Endothelial cell (in vitro differentiated cells): ENCODE measurements at places on chromosomes 5 and 9. TPM values are rescaled to one million over a fixed set of nuclear protein-coding genes. Genes with fewer than 3 reads are reported as not detected.

DNA sequence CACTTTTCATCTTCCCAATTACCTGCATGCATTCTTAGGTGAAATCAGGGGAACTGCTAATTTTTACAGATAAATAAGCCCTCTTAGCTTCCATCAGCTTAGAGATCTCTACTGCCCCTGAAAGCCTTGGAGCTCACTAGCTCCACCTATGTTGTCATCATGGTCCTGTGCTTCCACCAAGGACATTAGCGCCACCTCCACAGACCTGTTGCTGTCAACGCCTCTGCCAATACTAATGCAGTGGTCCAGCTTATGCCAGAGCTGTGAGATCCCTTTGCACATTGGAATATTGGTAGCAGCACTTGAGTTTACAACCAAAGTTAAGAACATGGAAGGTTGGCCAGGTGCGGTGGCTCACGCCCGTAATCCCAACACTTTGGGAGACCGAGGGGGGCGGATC, 7.7 kb upstream of the SHISAL2B start:
- no peaks in the 10 kb centered on the region for H3K27me3 ChIP-seq
- no peak overlapping the region for H3K4me3 ChIP-seq
- H3K36me3 ChIP-seq = no peaks in the 10 kb centered on the region
- no peak overlapping the region for H3K27ac ChIP-seq
- H3K4me1 ChIP-seq = no peaks in the 10 kb centered on the region

DNA sequence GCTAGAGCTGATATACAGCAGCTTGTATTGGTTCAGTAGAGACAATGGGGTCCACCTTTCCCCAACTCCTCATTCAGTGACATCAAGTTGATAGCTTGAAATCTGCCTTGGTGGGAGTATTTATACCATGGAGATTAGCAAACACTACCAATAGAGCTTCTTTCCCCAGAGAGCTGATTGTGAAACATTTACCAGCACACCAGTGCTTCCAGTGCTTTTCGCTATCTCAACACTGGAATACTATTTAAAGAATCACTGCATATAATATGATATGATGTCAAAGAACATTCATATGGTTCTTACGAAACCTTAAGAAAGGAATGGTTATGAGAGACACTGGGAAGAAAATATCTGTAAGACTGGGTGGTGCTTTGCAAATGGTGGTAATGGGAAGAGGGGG, 21.8 kb upstream of the RNF145 start:
- no peaks in the 10 kb centered on the region for H3K4me1 ChIP-seq
- no peak overlapping the region for H3K27ac ChIP-seq
- H3K36me3 ChIP-seq = no peaks in the 10 kb centered on the region
- no peak overlapping the region for H3K4me3 ChIP-seq
- peaks cover 4% of the 10 kb centered on the region for H3K27me3 ChIP-seq

Gene EFNA5
- 8.8 TPM for total RNA-seq

DNA sequence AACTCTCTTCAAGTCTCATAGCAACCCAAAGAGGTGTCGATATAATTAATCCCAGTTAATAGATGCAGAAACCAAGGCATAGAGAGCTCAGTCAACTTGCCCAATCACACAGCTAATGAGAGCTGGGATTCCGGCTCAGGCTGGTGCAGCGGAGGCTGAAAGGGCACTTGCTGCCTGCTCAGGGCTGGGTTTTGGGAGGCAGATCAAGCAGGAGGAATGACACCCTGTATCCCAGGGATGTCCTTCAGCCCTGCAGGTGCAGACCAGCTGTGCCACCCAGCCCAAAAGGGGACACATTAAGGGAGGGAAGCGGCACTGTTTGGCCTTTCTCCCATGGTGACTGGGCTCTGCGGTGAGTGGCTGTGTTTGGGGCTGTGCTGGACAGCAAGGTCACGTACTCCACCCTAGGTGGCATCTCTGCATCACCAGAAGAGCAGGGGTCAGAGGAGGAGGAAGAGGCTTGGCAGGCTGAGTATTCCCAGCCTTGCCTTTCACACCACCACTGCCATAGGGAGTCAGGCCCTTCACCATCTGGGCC, 124.1 kb downstream of the MVB12B start:
- peaks cover 8% of the 10 kb centered on the region for H3K36me3 ChIP-seq
- H3K27ac ChIP-seq = no peak overlapping the region
- H3K4me3 ChIP-seq = no peak overlapping the region
- H3K4me1 ChIP-seq = peaks cover 30% of the 10 kb centered on the region
- no peaks in the 10 kb centered on the region for H3K27me3 ChIP-seq

Gene MSX2
- 0.56 TPM for total RNA-seq

- H3K4me1 ChIP-seq = no peaks in the 10 kb centered on the region
- peaks cover 3% of the 10 kb centered on the region for H3K27me3 ChIP-seq
- H3K36me3 ChIP-seq = no peaks in the 10 kb centered on the region
- no peak for DNase-seq
- no peak overlapping the region for H3K4me3 ChIP-seq
- no peak overlapping the region for H3K27ac ChIP-seq
Observed at GRCh38 chr9:115165233-115165632, 47.3 kb upstream of the TNC start.

Gene PDZD2
- total RNA-seq = 71.1 TPM

- DNase-seq = no peak
- no peaks in the 10 kb centered on the region for H3K27me3 ChIP-seq
- no peak overlapping the region for H3K4me3 ChIP-seq
- H3K27ac ChIP-seq = no peak overlapping the region
Observed at GRCh38 chr5:164191240-164191639, 685.8 kb downstream of the MAT2B start.

GRCh38 chr9:131589993-131590392, 44.7 kb downstream of the PRRT1B start:
- H3K27ac ChIP-seq = no peak overlapping the region
- no peak for DNase-seq
- peaks cover 25% of the 10 kb centered on the region for H3K4me1 ChIP-seq
- peaks cover 37% of the 10 kb centered on the region for H3K27me3 ChIP-seq
- H3K36me3 ChIP-seq = peaks cover 64% of the 10 kb centered on the region

Gene DNAI1
- 0.74 TPM for total RNA-seq

Gene RASGRF2
- total RNA-seq = 2.5 TPM

DNA sequence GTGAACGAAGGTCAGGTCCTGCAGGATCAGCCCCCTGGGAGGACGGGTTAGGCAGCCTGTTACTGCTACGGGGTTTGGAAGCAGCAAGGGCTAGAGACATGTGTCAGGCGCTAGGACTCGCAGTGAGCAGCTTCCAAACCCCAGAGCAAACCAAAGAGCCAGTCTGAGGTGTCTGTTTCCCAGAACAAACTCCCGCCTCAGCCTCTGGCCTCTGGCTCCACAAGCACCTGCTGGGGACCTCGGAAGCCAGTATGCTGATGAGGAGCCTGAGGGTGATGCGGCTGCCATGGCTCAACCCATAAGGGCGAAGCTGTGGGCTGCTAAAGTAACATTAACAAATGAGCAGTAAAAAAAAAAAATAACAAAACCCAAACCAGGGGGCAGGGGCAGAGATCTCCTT, 35.0 kb downstream of the PRRT1B start:
- H3K4me3 ChIP-seq = no peak overlapping the region
- H3K4me1 ChIP-seq = no peaks in the 10 kb centered on the region
- H3K27me3 ChIP-seq = peaks cover 21% of the 10 kb centered on the region
- H3K27ac ChIP-seq = no peak overlapping the region

DNA sequence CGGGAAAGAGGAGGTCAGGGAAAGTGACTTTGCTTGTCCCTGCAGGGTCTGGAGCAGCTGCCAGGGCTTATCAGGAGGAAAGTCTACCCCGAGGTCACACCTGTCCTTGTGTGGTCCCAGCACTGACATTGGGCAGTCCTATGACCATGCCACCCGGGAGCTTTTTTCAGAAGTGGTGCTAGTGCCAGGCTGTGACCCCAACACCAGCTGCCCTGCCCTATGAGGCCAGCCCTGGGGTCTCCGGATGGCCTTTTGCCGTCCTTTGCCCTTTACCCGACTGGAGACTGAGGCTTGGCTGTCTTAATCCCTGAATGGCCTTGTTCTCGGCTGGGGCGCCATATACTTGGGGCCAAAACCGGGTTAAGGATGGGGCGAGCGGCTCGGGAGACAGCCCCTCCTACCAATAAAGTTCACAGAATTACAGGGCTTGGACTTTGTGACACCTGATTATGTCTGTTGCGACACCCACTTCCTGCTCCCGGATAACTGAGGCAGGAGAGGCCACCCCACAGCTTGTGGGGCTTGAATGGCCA, 22.2 kb upstream of the SLC9A3 start:
- peaks cover 3% of the 10 kb centered on the region for H3K27me3 ChIP-seq
- H3K4me1 ChIP-seq = no peaks in the 10 kb centered on the region
- H3K4me3 ChIP-seq = no peak overlapping the region
- H3K36me3 ChIP-seq = no peaks in the 10 kb centered on the region
- DNase-seq = no peak

DNA sequence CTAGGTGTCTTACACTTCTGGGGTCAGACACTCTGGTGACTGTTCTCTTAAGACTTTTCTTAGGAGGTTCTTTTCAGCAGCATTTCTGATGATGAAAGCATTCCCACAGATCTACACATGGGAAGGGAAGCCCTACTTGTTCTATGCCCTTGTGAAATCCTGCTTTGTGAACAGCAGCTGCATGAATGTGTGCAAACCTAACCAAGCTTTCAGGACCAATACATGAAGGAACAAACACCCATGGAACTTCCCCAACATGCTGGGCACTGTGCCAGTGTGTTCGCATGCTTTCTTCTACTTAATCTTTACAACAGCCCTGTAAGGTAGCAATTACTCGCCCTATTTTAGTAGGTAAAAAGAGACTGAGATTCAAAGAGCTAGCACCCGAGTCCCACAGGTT, 439.9 kb upstream of the KLF4 start:
- no peaks in the 10 kb centered on the region for H3K27me3 ChIP-seq
- no peaks in the 10 kb centered on the region for H3K36me3 ChIP-seq
- DNase-seq = no peak
- H3K27ac ChIP-seq = no peak overlapping the region

DNA sequence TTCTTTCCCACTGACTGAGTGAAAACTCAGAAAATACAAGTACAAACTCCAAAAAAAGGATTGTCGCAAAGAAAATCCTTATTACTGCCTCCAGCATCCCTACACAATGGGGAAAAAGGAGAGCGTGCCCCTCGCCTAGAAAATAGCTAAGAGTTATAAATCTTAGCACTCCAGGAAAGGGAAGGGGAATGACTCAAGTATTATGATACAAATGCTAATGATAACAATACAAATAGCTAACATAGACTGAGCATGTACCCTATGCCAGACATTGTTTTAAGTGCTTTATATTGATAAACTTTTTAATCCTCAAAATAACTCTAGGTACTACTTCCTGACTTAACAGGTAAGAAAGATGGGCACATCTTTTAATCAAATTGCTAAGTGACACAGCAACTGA, 70.8 kb upstream of the VCAN start:
- no peak for DNase-seq
- H3K36me3 ChIP-seq = no peaks in the 10 kb centered on the region
- no peak overlapping the region for H3K4me3 ChIP-seq
- peaks cover 1% of the 10 kb centered on the region for H3K27me3 ChIP-seq
- H3K4me1 ChIP-seq = peaks cover 7% of the 10 kb centered on the region
- no peak overlapping the region for H3K27ac ChIP-seq

Gene ARL14EPL
- not detected for total RNA-seq

- no peak overlapping the region for H3K27ac ChIP-seq
- no peaks in the 10 kb centered on the region for H3K4me1 ChIP-seq
- DNase-seq = no peak
- H3K36me3 ChIP-seq = peaks cover 48% of the 10 kb centered on the region
- peak overlapping the region; percentile 0 for H3K4me3 ChIP-seq
Observed at GRCh38 chr5:32051796-32052195, 122.3 kb downstream of the GOLPH3 start.

GRCh38 chr5:139385061-139386049, 2.3 kb upstream of the SLC23A1 start:
- H3K36me3 ChIP-seq = no peaks in the 10 kb centered on the region
- peaks cover 16% of the 10 kb centered on the region for H3K4me1 ChIP-seq
- DNase-seq = no peak
- H3K4me3 ChIP-seq = peak overlapping the region; percentile 39
- no peak overlapping the region for H3K27ac ChIP-seq
- peaks cover 3% of the 10 kb centered on the region for H3K27me3 ChIP-seq

Gene SLC36A2
- total RNA-seq = not detected

DNA sequence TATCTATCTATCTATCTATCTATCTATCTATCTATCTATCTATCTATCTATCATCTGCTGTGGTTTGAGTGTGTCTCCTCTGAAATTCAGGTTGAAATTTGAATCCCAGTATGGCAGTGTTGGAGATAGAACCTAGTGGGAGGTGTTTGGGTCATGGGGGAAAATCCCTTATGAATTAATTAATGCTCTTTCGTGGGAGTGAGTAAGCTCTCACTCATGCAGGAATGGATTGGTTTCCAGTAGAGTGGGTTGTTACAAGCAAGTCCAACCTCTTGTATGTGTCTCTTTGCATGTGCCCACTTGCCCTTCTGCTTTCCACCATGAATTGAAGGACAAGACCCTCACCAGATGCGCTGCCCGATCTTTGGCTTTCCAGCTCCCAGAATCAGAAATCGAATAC, 113.0 kb downstream of the ANXA1 start:
- no peaks in the 10 kb centered on the region for H3K27me3 ChIP-seq
- H3K36me3 ChIP-seq = no peaks in the 10 kb centered on the region
- no peaks in the 10 kb centered on the region for H3K4me1 ChIP-seq

- DNase-seq = no peak
- H3K4me3 ChIP-seq = no peak overlapping the region
- no peak overlapping the region for H3K27ac ChIP-seq
- H3K4me1 ChIP-seq = no peaks in the 10 kb centered on the region
- no peaks in the 10 kb centered on the region for H3K36me3 ChIP-seq
- H3K27me3 ChIP-seq = peaks cover 3% of the 10 kb centered on the region
Observed at GRCh38 chr5:4581289-4581688, 558.8 kb upstream of the ADAMTS16 start.

DNA sequence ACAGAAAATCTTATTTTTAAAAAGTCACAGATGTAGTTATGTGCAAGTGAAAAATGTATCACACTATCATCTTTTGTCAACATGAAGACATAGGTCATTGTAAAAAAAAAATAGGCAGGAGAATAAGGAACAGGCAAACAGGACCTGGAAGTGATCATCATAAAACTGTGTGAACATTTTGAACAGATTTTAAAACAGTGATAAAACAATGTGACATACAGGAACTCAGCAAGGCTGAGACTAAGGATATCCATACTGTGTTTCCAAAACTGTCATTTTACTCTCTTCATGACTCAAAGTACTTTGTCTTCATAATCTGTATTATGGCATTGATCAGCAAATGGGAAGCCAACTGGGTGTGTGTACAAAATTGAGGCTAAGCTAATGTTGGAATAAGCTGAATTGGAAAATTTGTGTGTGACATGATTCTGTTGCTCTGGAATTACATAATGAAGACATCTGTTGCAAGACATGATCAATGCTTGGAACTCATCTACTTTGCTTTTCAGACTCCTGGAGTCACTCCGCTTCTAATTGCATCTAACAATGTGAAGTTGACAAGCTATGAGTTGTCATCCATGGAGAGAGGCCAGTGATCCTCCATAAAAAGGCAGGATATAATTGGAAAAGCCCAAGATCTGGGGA, 978.7 kb upstream of the NUDT12 start:
- no peaks in the 10 kb centered on the region for H3K36me3 ChIP-seq
- DNase-seq = no peak
- H3K4me3 ChIP-seq = no peak overlapping the region
- H3K27ac ChIP-seq = no peak overlapping the region
